ENCODE measurements at places on chromosomes 12 and 14.

DNA sequence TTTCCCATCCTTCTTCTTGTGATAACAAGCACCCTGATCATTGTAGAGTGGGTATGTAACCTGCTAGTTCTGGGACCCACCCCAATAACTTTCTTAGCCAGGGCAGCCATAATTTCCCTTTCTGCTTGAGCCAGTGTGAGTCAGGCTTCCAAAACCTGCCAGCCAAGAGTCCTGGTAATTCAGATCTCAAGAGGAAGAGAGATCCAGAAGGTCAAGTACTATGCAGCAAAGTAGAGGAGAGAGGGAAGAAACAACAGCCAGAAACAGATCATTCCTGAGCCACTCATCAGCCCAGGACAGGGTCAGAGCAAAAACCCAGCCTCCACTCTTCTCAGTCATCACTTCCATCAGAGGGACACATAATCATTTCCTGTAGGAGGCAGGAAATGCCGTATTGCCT, 182.0 kb downstream of the DICER1 start:
- DNase-seq = no peak

DNA sequence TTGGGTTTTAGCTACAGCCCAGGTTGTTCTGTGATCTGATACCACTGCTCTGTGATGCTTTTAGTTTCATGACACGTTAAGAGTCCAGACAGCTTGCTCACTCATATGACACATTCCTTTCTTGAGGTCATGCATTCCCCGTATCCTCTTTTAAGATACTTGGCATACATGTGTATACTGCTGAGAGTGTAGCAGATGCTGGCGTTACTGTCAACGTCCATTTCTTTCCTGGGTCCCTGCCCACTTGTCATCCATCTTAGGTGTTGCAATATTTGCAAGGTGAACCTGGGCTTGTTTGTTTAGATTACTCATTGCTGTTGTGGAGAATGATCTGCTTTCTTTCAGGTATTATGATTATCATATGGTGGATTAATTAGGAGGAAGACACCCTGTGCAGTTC, 9.1 kb upstream of the EMP1 start:
- DNase-seq = no peak

DNA sequence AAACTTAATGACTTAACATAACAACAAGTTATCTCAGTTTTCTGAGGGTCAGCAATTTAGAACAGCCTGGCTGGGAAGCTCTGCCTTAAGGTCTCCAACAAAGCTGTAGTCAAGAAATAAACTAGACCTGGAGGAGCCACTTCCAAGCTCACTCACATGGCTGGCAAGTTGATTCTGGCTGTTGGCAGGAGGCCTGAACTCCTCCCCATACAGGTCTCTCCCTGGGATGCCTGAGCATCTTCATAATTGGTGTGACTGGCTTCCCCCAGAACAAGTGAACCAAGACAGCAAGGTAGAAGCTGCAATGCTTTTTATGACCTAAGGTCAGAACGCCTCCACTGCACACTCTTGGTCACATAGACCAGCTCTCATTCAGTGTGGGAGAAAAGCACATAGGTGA, 128.3 kb downstream of the SAMD4A start:
- DNase-seq = no peak

GRCh38 chr12:4037747-4038312, 164.6 kb upstream of the PARP11 start:
- DNase-seq = no peak

DNA sequence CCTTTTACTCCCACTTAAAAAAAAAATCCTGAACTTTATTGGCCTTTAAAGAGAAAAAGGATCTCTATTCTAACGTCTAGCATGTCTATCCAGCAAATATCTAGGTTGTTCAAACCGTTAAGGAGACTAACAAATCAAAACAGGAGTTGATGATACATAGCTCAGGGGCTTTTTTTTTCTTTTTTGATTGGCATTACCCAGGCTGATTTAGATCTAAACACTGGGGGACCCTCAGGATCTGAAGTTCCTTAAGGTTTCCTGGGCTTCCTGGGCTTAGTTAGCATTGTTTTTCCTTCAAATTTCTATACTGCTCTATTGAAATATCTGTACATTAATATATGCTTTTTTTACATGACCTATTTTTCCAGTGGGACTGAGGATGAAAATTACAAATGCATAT, 42.3 kb downstream of the EFCAB11 start:
- DNase-seq = no peak

GRCh38 chr12:125064492-125064891, 743 bp upstream of the AACS start:
- DNase-seq = no peak

DNA sequence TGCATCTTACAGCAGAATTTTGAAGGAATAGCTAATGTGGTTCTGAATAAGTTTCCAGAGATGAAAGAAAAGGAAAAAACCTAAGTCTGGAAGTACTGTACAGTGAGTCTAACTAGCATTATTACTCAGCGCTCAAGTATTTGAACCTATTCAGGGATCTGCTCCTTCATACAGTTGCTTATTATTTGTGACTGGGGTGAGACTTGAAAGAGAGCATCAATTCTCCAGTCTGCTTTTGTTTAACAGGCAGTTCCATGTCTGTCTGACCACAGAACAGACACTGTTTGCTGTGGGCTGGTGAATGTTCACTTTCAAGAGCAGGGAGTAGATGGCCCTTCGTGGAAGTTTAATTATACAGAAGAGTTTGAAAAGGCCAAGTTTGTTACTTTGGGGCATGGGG, 9.3 kb downstream of the ETV6 start:
- DNase-seq = no peak

GRCh38 chr12:23426328-23426727, 523.1 kb downstream of the SOX5 start:
- DNase-seq = no peak

DNA sequence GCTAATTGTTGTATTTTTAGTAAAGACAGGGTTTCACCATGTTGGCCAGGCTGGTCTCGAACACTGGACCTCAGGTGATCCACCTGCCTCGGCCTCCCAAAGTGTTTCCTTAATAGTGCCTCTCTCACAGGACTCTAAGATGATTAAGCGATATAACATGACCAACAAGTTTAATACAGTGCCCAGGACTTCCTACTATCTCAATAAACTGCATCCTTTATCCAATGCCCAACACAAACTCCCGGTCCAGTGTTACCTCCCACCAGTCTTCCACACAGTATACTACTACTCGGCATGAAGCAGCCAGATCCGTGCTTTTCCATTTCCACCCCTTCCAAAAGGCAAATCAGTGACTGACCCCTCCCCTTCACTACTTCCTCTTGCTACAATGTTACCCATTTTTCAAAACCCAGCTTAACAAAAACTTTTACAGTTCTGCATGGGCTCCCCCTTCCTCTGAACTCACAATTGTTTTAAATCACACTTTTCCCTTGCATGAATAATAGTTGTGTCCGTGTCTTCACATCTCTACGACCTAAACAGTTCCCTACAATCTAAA, 900 bp downstream of the NOP2 start:
- DNase-seq = no peak

DNA sequence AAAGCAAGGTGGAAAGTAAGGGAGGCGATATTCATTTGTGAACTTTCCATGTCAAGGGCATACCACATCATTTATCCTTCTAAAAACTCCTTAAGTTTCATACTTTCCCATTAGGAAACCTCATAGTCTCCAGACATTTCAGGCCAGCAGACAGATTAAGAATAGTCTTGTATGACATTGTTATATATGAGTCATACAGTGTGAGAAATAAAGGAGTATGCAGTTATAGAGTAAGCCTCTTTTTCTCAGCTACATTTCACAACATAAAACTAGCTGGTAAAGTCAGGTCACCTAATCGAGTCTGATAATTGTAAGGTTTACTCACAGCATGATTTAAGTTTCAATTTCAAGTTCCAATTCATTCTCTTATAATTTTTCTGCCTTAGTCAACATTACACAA, 164.3 kb downstream of the GRIP1 start:
- no peak for DNase-seq

DNA sequence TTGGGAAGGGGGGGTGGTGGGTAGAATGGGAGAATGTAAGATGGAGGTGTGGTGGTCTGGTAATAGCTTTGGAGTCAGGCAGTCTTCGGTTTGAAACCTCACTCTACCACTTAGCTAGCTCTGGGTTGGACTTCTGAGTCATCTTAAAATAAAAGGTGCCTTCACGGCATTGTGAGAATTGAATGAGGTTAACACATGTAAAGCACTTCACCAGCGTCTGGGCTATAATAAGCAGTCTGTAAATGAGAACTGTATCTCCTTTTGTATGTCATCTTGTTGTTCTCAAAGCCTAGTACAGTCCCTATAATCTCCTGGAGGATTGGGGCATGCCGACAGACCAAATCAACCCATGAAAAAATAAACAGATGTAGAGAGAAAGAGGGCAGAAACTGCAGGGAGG, 11.2 kb downstream of the C2CD5 start:
- DNase-seq = no peak

GRCh38 chr12:63802012-63802608, 22.4 kb downstream of the RXYLT1 start:
- no peak for DNase-seq

- DNase-seq = no peak
Measured at GRCh38 chr12:54022960-54023884, 5.0 kb upstream of the HOXC6 start.

- DNase-seq = no peak
Measured at GRCh38 chr12:32418221-32418620, 18.9 kb downstream of the FGD4 start.

DNA sequence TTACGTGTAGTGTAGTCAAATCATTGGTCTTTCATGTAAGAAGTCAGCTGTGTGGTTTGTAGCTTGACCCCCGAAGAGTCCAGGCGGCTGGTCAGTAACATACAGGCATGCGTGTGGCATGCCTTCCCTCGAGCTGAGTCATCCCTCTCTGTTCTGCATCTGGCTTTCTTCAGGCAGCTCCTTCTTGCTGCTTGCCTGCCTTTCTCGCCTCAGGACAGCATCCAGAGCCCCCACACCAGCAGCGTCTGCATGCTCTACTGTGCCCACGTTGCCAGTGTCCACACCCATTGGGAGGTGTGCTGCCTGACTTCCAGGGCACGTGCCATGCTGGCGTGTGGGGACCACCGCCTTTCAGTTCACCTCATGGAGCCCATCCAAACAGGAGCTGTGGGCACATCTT, 96.8 kb downstream of the EP400 start:
- no peak for DNase-seq

DNA sequence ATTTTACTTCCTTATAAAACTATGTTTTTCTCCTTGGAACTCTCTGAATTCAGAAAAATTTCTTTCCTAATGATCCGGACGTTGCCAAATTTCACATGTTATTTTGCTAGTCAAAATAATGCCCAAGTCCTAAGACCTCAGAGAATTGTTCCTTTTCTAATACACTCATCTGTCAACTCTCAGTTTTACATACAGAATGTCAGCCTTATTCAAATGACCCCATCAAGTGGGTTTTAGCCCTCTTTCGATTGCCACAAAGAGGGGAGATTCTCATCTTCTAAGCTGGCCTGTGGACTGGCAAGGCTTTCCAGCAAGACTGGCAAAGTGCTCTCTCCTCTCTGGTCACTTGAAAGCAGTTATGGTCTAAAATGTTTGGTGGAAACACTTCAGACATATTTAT, 99.3 kb upstream of the GPHB5 start:
- no peak for DNase-seq

- DNase-seq = no peak
Measured at GRCh38 chr14:20503898-20504297, 1.4 kb upstream of the RNASE10 start.

- no peak for DNase-seq
Measured at GRCh38 chr12:612886-613285, 50.4 kb downstream of the NINJ2 start.

GRCh38 chr14:69261761-69262331, 1.9 kb downstream of the GALNT16 start:
- DNase-seq = no peak

- DNase-seq = no peak
Measured at GRCh38 chr14:96103560-96104460, 64.6 kb downstream of the C14orf132 start.

DNA sequence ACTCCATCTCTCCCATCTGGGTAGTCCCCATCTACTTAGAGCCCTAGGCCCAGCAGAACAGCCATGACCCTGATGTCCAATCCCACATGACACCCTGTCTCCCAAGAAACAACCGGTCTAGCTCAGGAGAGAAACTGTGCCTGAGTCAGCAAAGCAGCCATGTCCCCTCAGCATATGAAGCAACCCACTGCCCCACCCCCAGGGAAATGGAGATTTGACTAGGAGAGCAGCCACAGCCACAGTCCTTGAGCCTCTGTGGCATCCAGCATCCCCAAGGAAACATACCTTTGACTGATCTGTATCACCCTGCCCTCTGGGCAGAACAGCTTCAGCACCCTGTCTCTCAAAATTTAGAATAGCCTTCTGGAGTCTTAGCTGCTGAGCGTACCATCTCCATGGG, 641.9 kb upstream of the FBXO33 start:
- no peak for DNase-seq

- DNase-seq = no peak
Measured at GRCh38 chr14:20512177-20512905, 7.0 kb downstream of the RNASE10 start.

- DNase-seq = no peak
Measured at GRCh38 chr12:130253866-130254265, 83.8 kb upstream of the PIWIL1 start.

DNA sequence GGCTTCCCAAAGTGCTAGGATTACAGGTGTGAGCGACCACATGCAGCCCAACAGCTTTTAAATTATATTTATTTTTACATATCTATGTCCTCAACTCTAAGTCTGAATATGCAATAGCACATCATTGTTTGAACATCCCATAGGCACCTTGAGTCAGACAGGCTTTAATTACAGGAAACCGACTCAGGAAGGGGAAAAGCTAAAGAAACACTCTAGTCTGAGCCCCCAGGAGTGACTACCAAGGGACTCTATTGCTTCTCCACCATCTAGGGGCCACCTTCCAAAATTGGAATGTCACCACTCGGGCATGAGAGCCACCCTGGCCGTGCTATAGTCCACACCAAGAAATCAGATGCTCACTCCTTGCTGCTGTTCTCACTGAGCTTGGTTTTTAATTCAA, 14.0 kb upstream of the MFAP5 start:
- DNase-seq = no peak

DNA sequence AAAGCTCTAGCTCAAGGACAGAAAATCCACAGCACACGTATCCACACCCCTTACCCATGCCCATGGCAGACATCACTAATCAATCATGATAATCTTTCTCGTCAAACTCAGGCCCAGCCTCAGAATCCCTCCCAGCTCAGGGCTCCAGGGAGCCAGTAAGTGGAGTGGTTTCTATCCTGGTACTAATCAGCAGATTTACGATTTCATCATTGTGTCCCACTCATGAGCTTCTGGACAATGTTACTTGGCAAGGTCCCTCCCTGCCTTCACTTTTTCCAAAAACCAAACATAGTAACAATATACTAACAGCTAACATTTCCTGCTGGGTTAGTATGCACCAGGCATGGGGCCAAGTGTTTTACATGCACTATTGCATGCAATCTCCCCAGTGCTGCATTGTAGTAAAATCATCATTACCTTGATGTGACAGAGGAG, 45.8 kb upstream of the NCOR2 start:
- no peak for DNase-seq

DNA sequence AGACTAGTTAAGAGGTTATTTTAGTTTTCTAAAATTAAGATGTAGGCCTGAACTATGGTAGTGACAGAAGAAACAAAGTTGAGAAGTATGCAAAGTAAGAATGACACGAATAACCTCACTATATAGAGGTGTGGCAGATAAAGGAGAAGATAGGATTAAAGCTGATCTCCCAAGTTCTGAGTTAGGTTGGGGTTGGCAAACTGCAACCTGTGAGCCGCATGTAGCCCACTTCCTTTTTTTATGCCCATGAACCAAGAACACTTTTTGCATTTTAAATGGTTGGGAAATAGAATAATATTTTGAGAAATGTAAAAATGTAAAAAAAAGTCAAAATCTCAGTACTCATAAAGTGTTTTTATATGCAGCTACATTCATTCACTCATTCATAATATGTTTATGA, 34.3 kb downstream of the KTN1 start:
- no peak for DNase-seq

Data from nucleus accumbens (tissue), 56 donors.